ENCODE measurements at places on chromosomes 16 and 17.

- peak; percentile 81 for DNase-seq
These were observed 346.9 kb downstream of the FOXL1 start for GRCh38 chr16:86925067-86925791.

DNA sequence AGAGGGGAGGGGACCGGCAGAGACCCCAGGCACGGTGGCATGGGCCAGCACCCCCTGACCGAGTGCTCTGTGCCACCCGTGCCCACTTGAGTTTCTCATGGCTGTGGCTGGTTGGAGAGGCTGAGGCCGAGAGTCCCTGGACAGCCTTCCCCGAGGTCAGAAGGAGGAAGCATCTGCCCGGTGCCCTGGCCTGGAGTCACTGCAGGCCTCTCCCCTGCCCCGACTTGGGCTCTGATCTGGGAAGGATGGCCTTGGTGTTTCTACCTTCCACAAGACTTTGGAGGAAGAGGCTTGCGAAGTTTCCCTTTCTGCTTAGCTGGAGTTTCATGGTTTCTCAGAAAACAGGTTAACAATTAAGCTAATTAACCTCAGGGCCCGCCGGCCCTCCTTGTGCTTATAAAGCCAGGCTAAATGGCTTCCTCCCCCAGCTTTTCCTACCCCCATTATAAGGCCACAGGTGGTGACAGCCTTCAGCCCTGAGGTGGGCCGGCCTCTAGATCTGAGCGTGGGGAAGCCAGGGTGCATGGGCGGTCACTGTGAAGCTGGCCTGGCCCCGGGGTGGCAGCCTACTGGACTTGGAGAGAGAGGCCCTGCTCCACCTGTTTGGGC lies 17.3 kb downstream of the LLGL2 start:
- DNase-seq, result no peak

GRCh38 chr16:3066440-3066748 lies 954 bp downstream of the IL32 start:
- no peak for DNase-seq

DNA sequence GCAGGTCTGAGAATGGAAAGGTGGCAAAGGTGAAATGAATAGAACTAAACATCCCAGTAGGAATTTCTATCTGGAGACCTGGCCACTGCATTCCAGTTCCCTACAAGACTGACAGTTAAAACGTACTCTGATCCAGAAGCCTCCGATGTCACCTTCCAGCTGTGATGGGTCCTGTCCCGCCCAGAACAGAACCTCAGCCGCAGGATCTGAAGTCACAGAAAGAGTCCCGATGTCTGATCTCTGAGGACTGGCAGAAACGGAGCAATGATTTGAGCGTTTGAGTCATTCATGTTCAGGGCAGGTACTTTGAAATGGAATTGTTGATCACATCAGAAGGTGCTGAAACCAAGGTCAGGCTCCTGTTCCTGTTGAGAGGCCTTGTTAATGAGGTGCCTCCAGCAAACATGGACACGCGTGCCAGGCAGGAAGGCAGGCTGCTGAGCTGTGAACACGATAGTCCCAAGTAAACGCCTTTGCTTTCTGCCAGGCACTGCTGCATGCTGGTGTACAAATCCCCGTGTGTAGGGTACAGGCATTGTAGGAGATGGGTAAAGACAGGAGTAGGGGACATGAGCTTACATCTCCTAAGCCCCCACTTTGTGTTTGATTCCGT lies 61.4 kb downstream of the VAT1L start:
- no peak for DNase-seq

GRCh38 chr17:79490530-79490929 lies 120.3 kb downstream of the RBFOX3 start:
- DNase-seq, result no peak

DNA sequence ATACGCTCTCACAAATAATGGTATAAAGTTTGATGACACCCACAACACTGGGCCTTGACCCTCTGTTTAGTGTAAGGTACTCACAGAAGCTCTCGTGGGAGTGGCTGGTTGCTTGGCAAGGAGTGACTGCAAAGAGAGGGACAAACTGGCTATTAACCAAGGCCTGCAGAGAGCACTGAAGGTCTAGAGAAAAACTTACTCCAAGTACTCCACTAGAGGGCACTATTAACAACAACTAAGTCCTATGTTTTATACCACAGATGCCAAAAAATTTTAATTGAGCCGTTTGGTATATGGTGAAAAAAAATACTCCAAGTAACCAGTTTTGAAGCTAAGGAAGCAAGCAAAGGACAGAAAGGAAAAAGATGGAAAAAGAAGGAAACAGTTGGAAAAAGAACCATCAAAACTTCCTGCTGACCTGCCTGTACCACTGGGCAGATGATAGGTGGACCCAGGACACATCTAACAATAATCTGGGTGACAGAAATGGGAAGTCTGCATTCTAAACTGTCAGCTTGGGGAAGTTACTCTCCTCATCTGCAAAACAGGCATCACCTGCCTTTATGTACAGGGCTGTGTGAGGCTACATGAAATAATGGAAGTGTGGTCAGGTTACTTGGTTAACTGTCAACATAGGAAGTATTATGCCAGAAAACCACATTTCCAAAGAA lies 23.2 kb downstream of the DYNC1LI2 start:
- DNase-seq, result peak; percentile 67

GRCh38 chr17:80349151-80349651 lies 65.8 kb upstream of the ENDOV start:
- peak; percentile 5 for DNase-seq

GRCh38 chr17:21686165-21687015 lies 5.9 kb upstream of the KCNJ18 start:
- no peak for DNase-seq

- DNase-seq, result peak; percentile 63
These were observed 93.9 kb upstream of the FA2H start for GRCh38 chr16:74868501-74868900.

DNA sequence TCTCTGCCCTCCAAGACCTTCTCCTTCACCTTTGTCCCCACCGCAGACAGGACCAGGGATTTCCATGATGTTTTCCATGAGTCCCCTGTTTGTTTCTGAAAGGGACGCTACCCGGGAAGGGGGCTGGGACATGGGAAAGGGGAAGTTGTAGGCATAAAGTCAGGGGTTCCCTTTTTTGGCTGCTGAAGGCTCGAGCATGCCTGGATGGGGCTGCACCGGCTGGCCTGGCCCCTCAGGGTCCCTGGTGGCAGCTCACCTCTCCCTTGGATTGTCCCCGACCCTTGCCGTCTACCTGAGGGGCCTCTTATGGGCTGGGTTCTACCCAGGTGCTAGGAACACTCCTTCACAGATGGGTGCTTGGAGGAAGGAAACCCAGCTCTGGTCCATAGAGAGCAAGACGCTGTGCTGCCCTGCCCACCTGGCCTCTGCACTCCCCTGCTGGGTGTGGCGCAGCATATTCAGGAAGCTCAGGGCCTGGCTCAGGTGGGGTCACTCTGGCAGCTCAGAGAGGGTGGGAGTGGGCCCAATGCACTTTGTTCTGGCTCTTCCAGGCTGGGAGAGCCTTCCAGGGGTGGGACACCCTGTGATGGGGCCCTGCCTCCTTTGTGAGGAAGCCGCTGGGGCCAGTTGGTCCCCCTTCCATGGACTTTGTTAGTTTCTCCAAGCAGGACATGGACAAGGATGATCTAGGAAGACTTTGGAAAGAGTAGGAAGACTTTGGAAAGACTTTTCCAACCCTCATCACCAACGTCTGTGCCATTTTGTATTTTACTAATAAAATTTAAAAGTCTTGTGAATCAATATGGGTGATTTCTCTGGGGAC lies 12.2 kb downstream of the CX3CL1 start:
- no peak for DNase-seq

- peak; percentile 41 for DNase-seq
These were observed 9.3 kb downstream of the JUP start for GRCh38 chr17:41777157-41777573.

- DNase-seq, result no peak
These were observed 19.8 kb upstream of the ADCY7 start for GRCh38 chr16:50246299-50247122.

DNA sequence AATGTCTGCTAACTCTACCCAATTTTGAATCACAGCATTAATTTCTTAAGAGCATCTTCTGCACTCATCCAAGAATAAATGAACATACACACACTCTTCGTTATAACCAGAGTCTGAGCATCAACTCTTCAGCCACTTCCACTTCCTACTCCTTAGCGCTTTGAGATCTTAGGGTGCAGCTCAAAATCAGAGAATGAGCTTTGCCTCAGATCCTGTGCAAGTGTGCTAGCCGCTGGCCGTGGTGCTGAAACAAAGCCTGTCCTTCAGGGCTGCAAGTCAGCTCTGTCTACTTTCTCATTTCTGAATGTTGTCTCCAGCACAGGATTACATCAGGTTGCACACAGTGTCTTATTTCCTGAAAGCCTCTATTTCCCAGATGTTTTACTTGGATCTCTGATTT lies 165.4 kb downstream of the AIPL1 start:
- DNase-seq, result peak; percentile 47

DNA sequence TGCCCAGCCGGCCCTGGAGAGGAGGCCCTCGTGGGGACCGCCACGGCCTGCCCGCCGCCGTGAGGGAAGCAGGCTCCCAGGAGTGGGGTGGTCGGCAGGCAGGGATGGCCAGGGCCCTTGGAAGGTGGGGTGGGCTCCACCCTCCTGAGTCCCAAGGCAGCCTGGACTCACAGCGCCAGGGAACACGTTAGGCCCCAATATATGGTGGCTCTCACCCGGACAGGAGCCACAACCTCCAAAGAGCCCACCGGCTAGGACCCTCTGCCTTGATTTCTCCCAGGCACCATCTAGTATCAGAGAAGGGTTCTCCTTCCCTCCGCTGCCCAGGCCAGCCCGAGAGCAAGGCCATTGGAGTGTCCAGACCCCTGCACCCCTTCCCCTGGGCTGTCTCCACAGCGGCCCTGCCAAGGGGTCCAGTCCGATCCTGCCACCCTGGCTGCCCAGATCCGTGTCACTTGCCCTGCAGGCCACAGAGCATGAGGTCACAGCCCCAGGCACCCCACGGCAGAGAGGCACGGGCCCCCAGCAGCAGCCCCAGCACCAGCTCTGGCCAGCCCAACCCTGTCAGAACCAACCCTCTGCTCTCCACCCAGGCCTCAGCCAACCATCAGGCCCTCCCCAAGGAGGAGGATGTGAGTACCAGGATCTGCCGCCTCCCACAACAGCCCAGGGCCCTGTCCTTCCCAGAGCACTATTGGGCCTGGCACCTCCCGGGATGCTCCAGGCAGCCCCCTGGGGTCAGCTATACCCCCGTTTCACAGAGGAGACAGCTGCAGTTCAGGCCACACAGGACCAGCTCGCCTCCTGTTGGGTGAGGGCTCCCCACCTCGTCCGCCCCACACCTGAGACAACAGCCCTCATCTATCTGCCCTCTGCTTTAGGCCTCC lies 1.1 kb upstream of the AXIN1 start:
- no peak for DNase-seq

DNA sequence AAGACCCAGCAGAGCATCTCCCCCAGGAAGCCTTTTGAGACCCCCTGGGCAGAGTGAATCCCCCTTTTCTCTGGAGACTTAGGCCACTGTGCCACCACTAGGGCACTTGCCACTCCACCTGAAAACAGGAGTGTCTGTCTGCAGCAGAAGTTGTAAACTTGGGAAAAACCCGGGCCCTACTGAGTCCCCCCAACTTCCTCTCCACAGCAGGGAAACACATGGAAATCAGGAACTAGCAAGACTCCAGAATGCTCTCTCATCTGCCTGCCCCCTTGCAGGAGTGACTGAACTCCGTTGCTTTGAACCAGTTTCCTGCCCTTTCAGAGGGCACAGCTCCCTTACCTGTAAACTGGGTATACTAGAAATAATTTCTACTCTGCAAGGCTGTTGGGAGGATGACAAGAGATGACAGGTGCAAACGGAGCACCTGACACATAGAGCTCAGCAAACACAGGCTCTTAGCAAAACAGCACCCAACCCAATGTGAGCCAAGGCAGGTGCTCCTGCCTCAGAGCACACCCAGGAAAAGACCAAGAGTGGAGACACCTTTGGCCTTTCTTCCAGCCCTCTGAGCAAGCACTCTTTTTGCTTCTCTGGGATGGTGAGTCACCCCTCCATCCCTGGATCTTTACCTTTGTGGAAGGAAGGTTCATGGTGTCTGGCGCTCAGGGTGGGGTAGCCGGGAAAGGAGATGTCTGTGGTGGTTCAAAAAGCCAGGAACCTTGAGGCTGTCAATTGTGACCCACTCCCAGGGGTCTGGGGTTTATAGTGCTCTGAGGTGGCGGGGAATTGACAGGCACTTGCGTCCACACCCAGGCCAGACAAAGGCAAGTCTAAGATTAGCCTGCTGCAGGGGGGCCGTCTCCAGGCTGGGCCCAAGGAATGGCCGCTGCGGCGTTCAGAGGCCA lies at the start of gene HCRT:
Gene HCRT (minus strand): TSS at position 740 of the 908 bp plus-strand sequence. CDS start 87 bp downstream, at position 653.
- DNase-seq, result no peak

DNA sequence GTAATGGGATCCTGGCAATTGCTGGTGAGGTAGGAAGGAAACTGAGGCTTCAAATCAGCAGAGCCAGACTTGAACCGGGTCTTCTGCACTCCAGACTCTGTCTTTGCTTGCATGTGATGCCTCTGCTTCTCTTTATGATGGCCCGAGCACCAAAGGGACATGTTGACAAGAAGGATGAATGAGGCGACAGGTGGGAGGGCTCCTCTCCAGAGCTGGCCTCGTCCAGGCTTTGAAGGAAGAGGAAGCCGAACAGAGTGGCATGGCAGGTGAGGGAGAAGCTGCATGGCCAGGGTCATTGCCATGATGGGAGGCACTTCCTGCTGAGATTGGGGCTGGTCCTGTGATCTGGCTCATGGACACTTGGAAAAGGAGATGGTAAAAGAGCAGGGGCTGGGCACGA lies 40.8 kb downstream of the AKAP1 start:
- no peak for DNase-seq

DNA sequence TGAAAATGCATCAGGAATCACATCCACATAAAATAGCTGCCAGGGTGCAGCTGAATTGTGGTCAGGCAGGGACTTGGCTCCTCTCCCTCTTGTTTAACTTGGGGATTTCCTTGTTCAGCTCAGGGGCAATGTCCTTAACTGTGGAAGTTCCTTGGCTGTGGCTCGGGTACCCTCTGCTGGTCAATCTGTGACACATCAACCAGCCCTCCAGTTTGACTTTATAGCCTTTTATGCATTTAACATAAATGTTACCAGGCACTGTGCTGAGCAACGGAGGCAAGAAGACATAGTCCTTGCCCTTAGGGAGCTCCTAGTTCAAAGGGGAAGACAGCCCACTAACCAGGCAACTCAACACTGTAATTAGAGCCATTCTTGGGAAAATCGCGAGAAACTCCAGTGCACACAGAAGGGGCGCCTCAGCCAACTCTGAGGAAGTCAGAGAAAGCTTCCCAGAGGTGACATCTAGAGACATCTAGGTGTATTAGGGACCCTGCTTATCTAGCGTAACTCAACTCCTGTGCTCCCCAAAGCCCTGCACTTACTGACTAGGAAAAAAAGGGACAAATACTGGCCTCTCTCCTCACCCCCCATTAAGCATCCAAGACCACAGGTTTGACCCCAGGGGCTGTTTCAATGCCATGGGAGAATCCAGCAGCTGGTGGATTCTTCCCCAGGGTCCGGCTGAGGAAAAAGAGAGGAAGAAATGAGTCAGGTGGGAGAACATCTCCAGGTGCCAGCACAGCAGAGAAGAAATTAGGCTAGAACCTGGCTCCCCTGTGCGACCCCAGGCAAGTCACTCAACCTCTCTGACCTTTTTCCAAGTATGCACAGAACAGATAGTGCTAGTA lies 17.3 kb upstream of the EEF2K start:
- peak; percentile 91 for DNase-seq
